ENCODE measurements at places on chromosomes 6 and 20. TPM values are rescaled to one million over a fixed set of nuclear protein-coding genes. Genes with fewer than 3 reads are reported as not detected.

Gene SIGLEC1
- 1.1 TPM for polyA plus RNA-seq

Gene ENPP1
- 25.9 TPM for polyA plus RNA-seq

Gene OR2H2
- 0.20 TPM for polyA plus RNA-seq

Gene ZKSCAN4
- 11.6 TPM for polyA plus RNA-seq

Gene HLA-DRB5
- polyA plus RNA-seq, result 6.3 TPM

Gene EPHA7
- 53.5 TPM for polyA plus RNA-seq

Gene ABT1
- 12.7 TPM for polyA plus RNA-seq

Gene FAM83C
- not detected for polyA plus RNA-seq

Gene FHL5
- polyA plus RNA-seq, result 0.27 TPM

Gene APOM
- 95.0 TPM for polyA plus RNA-seq

Gene CRISP3
- polyA plus RNA-seq, result not detected

Gene NINL
- 69.2 TPM for polyA plus RNA-seq

Gene MCCD1
- 11.9 TPM for polyA plus RNA-seq

Gene NKX2-2
- polyA plus RNA-seq, result not detected

Gene B4GALT5
- polyA plus RNA-seq, result 51.5 TPM

Gene ESF1
- 33.6 TPM for polyA plus RNA-seq
